Pancreas (tissue), 10 donors: ENCODE measurements at places on chromosomes 4 and X. TPM values are rescaled to one million over a fixed set of nuclear protein-coding genes. Genes with fewer than 3 reads are reported as not detected.

The SOX3 gene
- 0.06 TPM for total RNA-seq

The GAK gene
- 63.1 TPM for total RNA-seq

The DKK2 gene
- 0.09 TPM for total RNA-seq

The RPS6KA6 gene
- 0.86 TPM for total RNA-seq

The ART3 gene
- 0.32 TPM for total RNA-seq

The FRG2 gene
- not detected for total RNA-seq

The AMER1 gene
- total RNA-seq = 3.1 TPM

The MAMLD1 gene
- total RNA-seq = 2.9 TPM

The SMR3B gene
- total RNA-seq = not detected

The COL25A1 gene
- total RNA-seq = 0.24 TPM

The ABHD18 gene
- 9.0 TPM for total RNA-seq

The TREX2 gene
- total RNA-seq = not detected

The TMEM164 gene
- 21.3 TPM for total RNA-seq
